HCEC 1CT (cell line): ENCODE measurements at places on chromosomes 1 and 21.

DNA sequence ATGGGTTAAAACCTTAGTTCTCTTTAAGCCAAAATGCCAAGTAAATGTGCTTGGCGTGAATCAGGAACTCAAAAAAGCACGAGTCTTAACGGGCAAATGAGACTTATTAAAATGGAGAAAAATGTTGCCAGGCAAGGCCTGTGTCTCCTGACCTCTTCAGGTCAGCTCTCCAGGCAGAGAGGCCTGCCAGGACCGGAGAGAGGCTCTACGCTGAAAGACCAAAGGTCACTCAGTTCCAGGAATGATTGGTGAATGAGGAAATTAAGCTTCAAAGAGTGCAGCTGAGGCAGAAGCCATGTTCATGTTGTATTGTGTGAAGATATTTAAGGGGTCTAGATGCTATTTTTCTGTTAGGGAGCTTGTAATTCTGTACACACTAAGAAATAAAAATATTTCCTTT is 66.6 kb downstream of the SPAG17 start:
- no peak for DNase-seq

DNA sequence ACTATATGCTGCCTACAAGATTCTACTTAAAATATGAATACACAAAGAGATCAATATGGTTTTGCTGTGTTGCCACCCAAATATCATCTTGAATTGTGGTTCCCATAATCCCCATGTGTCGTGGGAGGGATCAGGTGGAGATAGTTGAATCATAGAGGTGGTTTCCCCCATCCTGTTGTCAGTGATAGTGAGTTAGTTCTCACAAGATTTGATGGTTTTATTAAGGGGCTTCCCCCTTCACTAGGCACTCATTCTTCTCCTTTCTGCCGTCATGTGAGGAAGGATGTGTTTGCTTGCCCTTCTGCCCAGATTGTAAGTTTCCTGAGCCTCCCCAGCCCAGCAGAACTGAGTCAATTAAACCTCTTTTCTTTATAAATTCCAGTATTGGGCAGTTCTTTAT is 654.4 kb upstream of the NR5A2 start:
- no peak for DNase-seq

GRCh38 chr1:111441573-111442192 is 7.4 kb downstream of the WDR77 start:
- DNase-seq = peak; percentile 13

- DNase-seq = no peak
Measured at GRCh38 chr1:46607345-46608130, 3.5 kb upstream of the MKNK1 start.

DNA sequence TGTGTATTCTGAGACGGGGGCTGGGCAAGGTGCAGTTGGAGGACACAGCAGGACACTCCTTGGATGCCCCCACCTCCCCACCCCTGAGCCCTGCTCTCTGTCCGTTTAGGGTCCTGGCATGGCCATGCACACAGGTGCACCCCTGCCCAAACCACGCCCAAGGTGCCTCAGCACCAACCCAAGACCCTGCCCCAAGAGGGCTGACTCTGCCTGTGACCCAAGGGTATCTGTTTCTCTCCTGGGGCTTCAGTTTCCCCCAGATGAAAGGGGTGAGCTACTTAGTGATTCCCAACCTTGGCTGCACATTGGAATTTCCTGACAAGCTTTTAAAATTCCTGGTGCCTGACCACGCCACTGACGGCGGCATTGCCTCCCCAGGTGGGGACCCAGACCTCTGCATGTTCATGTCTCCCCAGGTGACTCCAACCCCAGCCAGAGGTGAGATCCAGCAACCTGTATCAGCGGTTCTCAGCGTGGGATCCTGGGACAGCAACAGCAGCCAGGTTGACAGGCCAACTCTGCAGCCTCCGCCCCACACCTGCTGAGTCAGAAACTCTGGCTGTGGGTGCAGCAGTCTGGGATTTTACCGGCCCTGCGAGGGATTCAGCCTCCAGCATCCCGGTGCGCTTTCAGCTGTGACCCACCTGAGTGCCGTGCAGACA is 483.4 kb downstream of the NPHP4 start:
- no peak for DNase-seq

DNA sequence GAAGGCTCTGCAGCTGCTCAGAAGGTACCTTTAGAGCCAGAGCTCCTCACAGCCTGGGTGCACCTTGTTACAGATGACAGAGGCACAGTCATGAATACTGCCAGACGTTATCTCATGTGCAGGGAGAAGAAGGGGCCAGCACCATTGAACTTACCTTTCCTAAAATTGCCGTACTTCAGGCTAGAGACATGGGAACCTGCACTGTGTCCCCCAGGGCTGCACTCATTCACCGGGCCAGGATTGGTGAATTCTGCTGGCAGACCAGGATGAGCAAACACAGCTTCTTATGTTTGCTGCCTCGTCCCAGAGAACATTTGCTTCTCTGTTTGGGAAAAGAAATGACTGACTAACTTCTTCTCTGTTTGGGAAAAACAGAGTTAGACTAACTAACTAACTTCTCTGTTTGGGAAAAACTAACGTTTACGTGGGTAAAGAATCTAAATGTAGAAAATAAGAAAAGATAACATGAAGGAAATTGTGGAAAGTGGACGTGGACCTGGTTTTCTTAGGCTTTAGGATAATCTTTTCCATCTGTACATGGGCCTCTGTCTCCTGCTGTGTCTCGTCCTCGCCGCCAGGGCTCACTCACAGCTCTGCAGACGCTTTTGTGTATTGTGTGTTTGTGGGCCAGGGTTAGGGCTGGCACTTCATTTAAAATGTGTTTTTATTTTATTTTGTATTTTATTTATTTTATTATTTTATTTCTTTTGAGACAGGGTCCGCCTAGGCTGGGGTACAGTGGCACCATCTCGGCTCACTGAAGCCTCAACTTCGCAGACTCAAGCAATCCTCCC is 9.9 kb downstream of the OBSCN start:
- DNase-seq = no peak

GRCh38 chr1:207993477-207994445 is 82.8 kb upstream of the CD34 start:
- no peak for DNase-seq

GRCh38 chr1:151005729-151006319 is 878 bp downstream of the MINDY1 start:
- DNase-seq = no peak
